Jurkat, Clone E6-1 (cell line): ENCODE measurements at places on chromosomes 12 and 14.

- DNase-seq = no peak
These were observed 11.6 kb downstream of the DLK1 start for GRCh38 chr14:100738269-100738691.

DNA sequence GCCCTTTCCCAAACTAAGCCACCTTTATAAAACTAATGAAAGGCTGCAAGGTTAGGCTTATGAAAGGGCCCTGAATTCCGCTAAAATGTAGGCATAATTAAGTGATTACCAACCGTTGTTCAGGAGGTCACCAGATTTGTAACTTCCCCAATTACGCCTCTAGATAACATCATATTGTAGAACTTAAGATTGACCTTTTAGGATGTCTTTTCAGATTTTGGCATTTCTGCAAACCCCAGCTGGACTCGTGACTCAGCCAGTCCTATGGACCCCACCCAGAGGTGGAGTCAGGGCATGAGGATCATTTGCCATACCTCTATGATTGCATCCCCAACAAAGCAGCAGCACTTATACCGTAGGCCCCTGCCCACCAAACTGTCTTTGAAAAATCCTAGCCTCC is 3.7 kb upstream of the LPCAT3 start:
- no peak for DNase-seq

- no peak for DNase-seq
These were observed 18.3 kb downstream of the TMEM106C start for GRCh38 chr12:47981496-47982260.

GRCh38 chr14:64196814-64197411 is 97.3 kb downstream of the ESR2 start:
- DNase-seq = no peak

DNA sequence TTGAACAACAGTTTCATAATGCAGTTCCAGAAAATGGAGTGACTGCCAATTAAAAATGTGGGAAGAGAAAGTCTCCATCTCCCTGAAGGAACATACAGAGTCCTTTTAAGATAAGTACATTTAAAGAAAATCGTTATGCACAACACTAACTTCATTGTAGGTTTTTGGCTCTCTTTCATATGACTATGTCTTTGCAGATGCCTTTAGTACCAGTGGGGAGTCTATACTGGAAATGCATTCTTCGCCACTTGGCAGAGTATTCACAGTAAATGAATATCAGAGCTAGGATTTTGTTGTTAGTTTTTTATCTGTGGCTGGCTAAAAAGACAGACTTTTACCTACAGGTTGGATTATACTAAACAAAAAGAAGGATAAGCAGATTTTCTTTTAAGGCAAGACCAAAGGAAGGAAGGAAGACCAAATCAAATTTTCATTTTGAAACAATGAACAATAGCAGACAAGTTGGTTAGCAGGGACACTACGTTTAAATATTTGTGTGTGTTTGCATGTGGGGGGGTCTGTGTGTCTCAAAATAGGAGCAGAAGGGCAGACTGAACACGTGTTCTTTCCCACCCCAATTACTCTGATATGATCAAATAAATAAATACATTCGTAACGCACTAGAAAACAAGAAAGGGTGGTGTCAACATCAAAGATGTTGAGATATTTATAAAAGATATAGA is 124.5 kb downstream of the BTG1 start:
- DNase-seq = no peak

GRCh38 chr14:88196925-88197324 is 126.1 kb downstream of the KCNK10 start:
- no peak for DNase-seq

GRCh38 chr14:61253064-61253738 is 27.9 kb downstream of the TMEM30B start:
- no peak for DNase-seq

GRCh38 chr14:65222440-65222858 is 120.1 kb upstream of the MAX start:
- peak; percentile 56 for DNase-seq

DNA sequence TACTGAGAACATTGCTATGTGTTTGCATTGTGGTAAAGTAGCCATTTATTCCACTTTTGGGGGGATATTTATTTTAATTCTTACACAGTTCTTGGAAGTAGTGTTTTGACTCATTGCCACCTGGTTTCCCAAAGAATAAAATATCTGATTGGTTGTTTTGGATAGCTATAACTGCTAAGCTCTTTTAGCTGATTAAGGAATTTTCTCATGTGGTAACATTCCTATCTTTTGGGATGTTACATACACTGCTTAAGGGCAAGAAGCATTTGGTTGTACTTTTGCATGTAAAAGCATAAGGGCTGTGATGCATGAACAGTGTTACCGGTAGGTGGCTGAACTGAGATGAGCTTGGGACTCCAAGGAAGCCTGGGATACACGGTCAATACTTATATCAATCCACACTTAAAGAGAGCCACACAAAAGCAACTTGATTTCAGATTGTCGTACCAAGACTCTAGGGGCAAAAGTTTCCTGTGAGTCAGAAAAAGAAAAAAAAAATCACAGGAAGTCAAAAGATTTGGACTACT is 71.4 kb upstream of the PRKD1 start:
- DNase-seq = no peak

DNA sequence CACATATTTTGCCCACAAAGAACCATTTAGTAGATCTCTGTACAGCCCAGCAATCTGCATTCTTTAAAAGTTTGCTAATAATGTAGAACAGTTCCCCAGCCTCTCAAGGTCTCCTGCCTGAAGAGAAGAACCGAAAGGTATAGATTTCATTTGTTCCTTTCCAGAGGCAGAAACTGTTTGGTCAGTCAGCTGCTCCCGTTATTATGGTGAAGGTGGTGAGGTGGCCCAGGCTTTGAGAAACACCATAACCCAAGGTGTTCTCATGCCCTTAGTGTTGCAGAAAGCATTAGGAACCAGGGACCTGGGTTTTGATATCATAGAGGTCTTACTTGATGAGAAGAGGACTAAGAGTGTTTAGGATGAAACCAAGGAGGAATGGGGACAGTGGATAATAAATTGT is 65.3 kb downstream of the SUSD6 start:
- no peak for DNase-seq

- no peak for DNase-seq
These were observed 31.3 kb downstream of the FBXO34 start for GRCh38 chr14:55302367-55303124.

- DNase-seq = no peak
These were observed 20.3 kb upstream of the SINHCAF start for GRCh38 chr12:31346267-31346666.

- DNase-seq = no peak
These were observed 42.1 kb downstream of the TMTC1 start for GRCh38 chr12:29741342-29742241.

DNA sequence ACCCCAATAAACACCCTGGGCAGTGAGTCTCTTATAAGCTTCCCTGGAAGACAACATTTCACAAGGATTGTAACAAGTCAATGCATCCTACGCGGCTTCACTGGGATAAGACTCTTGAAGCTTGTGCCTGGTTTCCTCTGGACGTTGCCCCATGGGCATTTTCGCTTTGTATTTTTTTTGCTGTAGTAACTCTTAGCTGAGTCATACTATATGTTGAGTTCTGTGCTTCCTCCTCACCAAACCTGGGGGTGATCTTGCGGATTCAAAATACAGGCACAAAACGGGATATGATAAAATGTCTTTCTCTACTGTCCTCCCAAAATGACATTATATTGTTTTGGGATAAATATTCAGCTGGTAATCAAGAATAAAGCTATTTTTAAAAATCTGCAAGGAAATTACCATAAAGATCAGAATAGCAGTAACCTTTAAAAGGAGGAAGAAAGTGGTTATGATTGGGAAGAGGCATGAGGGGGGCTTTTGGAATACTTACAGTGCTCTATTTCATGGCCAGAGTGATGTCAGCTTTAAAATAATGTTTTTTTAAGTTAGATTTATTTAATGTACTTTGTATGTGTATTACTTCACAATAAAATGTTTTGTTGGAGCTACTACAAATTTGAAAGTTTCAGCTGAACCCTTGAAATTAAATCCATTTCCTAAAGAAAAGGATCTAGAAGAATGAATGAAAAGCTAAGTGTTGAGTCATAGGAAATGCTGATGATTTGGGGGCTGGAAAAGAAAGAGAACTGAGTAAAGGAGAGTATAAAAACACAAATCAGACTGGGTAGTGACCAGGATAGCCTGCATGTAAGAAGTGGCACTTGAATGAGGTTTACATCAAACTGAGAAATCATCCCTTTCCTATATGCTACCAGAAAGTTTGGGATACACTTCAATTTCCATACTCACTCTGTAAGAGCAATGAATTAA is 14.7 kb downstream of the BTBD7 start:
- no peak for DNase-seq

DNA sequence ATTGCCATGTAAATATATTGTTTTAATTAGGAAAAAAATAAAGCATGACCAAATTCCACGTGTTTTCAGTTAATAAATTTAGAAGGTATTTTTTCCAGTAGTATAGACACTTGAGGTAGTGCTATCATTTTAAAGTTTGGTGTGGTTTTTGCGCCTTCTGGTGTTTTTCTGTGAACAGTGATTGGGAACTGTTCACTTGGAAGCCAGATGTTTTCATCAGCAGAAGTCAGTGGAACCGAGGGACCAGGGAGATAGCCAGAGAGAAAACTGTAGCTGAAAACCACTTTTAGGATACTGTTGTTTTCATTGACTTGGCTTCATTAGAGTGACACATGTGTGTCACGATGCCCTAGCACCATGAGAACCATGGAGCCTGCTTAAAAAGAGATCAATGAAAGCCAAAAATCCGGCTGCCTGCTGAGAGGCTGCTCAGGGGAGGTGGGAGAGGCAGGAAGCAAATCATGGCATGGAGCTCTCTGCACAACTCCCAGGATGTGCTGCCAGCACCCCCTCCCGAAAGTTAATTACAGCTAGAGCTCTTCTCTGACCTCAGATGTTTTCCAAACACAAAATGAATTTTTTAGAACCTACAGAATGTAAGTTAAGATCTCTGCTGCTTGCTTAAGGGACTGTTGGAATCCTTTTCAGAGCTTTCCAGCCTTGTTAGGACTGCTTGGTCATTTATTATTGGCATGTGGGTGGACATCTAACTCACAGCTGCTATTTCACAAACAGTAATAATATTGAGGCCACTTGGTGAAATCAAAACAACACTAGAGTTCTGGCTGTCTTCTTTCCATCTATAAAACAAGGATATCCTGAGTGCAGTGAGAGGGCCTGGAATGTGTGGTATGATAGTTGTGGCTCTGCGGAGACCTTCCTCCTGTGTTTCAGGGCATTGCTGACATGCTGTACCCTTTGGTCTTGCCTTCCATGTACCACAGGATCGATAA is 192.3 kb downstream of the ANO4 start:
- no peak for DNase-seq

GRCh38 chr14:32226056-32226455 is 23.0 kb upstream of the RNU6-8 start:
- DNase-seq = no peak

GRCh38 chr12:49109641-49110463 is 795 bp downstream of the LMBR1L start:
- DNase-seq = no peak

DNA sequence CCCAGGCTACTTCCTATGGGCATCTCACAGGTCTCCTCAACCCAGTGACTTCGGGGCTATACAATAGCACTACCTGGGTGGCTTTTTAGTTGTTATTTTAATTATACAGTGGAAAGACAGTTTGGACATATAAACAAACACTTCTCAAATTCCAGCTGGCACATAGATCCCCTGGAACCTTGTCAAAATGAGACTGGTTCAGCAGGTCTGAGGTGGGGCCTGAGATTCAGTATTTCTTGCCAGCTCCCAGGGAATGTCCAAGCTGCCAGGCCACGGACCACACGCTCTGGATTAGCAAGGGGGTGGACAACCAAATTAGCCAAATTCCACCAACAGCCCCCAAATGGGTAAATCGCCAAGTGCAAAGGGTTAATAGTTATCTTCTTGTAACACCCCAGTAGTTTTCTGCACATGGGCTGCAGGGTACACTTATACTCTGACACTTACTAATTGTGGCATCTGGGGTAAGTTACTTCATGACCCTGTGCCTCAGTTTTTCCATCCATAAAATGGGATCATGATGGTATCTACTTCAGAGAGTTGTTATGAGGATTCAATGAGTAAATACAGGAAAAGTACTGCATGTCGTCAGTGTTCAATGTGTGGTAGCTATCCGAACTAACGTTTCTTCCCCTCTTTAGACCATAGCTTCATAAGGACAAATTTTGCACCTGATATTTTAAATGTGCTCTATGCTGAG is 789.4 kb upstream of the TBX3 start:
- no peak for DNase-seq

DNA sequence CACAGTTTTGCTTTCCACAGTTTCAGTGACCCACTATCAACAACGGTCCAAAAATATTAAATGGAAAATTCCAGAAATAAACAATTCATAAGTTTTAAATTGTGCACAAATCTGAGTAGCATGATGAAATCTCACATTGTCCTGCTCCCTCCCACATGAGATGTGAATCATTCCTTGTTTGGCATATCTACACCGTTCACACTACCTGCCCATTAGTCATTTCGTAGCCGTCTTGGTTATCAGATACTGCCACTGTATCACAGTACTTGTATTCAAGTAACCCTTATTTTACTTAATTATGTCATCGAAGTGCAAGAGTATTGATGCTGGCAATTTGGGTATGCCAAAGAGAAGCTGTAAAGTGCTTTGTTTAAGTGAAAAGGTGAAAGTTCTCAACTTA is 145.3 kb downstream of the SLC5A8 start:
- no peak for DNase-seq

- no peak for DNase-seq
These were observed 47.1 kb downstream of the NCOR2 start for GRCh38 chr12:124520265-124520701.

DNA sequence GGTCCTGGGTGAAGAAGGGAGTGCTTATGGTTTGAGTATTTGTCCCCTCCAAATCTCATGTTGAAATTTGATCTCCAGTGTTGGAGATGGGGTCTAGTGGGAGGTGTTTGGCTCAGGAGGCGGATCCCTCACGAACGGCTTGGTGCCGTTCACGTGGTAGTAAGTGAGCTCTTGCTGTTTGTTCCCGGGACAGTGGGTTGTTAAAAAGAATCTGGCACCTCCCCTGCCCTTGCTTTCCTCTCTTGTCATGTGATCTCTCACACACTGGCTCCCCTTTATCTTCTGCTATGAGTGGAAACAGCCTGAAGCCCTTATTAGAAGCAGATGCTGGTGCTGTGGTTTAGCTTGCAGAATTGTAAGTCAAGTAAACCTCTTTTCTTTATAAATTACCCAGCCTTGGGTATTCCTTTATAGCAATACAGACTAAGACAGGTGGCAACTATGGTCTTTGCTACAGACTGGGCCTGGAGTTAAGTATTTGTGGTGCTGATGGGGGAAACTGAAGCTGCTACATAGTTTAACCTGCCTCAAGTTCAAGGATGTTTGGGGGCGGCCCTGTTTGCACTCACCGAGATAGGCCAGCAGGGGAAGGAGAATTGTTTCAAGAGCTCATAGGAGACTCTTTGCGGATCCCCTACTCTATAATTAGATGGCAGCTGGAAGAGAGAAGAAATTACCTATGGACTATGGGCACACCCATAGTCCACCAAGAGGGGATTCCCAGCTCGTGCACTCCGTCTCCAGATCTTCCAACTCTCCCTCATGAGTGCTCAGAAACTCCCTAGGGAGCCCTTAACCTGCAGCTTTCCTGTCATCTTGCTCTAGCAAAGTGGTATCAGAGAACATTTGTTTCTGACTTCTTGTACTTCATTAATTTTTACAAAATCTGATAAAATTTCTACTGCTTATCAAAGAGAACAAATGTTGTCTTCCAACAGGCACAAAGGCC is 164.6 kb downstream of the SLC15A5 start:
- DNase-seq = no peak
